ENCODE measurements at places on chromosomes 3 and 15.

DNA sequence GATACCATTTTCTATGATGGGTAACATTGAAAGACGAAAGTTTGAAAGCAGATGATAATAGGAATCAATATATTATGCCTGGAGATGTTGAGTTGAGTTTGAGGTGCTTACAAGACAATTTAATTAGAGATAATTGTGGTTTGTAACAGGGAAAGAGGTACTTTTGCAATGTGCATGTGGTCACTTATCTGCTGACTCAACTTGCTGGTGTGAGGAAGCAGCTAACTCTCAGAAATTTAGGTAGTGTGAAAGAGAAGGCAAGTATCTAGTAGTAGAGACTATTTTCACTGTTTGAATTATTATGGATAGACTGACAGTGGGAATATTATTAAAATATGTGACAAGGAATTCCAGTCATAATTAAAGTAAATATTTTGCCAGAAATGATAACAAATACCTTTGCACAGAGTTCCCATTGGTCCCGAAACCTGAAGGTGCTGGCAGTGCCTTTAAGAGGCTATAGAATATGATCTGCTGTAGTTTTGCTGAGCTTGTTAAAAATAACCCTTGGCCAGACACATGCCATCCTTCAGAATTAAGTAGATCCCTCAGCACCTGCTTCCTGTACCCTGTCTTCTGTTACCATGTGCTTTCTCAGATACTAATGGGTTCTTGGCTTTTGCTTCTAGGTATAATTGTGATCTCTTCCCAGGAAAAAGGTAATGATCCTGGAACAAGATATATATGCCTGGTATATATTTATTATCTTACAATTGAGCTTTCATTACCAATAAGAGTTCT is 315.9 kb downstream of the BCHE start:
- no peak for DNase-seq

DNA sequence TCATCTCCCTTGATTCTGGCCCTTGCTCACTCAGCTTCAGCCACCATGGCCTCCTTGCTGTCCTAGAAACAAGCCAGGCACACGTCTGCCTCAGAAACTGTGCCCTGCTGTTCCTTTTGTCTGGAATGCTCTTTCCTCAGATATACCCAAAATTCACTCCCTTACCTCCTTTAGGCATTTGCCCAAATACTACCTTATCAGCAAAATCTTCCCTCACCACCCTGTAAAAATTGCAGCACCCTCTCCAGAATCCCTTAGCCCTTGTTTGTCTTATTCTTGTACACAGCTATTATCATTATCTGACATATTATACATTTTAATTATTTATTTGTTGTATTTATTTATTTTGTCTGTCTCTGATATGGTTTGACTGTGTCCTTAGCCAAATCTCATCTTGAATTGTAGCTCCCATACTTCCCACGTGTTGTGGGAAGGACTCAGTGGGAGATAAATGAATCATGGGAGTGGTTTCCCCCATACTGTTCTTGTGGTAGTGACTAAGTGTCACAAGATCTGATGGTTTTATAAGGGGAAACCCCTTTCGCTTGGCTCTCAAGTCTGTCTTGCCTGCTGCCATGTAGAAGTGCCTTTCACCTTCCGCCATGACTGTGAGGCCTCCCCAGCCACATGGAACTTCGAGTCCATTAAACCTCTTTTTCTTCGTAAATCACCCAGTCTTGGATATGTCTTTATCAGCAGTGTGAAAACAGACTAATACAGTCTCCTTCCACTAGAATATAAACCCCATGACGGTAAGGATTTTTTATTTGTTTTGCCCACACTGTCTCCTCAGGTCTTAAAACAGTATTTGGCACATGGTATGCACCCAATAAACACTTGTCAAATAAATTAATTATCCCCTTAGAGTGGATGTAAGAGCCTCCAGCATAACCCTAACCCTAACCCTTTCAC is 60.0 kb upstream of the STT3B start:
- DNase-seq = no peak

GRCh38 chr3:159273608-159274007 is 471.8 kb downstream of the MFSD1 start:
- no peak for DNase-seq

DNA sequence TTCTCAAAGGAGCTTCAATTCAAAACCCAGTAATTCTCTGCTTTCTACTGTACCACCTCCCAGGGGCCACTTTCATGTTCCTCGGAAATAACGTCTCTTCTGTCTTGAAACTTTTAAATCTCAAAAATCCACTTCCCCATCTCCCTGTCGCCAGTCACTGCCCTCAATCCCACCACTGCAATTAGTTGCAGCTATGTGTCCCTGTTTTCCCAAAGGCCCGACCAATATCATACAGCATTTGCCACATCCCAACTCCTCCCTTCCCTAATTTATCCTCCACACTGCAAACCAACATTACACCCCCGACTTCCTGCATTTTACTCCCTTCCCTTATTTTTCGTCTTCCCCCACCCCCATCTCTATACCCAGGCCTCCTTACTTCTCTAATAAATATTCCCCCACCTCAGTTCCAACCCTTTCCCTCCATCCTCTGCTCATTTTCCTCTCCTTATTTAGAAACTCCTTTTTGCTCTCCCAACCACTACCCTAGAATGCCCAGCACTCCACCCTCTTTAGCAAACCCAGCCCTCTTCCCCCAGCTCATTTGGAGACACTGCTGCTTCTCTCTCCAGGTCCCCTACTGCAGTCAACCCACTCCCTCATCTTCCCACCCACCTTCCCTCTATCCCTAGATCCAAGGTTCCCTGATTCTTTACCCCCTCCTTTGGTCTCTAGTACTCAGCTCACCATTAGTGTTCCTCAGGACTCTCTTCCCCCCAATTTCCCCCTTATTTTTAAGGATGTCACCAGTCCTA is 1.1 kb downstream of the NPTN start:
- peak; percentile 39 for DNase-seq

DNA sequence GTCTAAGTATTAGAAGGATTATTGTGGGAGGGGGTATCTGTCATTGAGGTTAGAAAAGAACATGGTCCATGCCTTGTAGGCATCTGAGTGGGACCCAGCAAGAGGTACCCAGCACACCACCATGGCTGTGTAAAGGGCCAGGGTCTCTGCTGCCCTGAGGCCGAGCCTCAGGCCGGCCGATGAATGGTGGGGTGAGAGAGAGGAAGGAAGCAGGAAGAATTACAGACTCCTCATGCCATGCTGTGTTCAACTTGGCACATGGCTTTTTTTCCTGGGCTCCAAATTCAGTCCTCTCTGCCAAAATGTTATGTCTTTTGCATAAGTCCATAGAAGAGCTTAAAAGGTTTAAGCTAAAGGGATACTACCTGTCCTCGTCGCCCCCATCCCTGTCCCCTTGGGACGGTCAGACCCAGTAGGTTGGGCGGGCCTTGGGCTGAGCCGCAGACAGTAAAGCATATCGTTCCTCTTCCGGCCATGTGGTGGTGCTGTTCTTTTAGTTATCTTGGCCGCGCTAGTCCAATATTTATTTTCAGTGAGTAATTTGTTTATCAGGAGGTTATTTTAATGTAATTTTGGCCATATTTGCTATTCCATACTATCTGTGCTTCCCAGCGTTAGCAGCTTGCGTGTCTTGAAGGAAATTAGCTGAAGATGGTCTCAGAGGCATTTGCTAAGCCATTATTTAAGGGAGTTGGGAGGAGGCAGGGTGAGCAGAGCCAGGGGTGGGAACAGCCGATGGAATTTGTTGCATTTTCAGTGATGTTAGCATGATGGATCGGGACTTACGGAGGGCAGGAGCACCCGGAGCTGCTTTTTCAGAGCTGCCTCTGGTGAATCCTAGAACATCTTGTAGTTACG is 152.4 kb downstream of the AGBL1 start:
- DNase-seq = peak; percentile 43

DNA sequence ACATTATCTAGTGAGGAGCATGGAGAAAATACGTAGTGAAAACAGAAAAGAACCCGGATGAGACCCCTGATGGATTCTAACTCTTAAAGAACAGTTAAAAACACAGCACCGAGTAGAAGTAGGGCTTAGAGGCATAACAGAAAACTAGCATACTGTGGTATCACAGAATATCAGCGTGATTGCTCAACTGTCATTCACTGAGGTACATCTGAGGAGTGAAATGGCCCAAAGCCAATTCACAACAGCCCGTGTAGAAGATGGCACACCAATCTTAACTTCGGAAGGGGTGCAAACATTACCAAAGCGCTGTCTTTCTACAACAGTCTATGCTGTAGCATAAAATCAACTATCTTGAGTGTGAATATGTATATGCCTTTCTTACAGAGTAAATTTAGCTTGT is 1.8 kb downstream of the CLASP2 start:
- peak; percentile 9 for DNase-seq

DNA sequence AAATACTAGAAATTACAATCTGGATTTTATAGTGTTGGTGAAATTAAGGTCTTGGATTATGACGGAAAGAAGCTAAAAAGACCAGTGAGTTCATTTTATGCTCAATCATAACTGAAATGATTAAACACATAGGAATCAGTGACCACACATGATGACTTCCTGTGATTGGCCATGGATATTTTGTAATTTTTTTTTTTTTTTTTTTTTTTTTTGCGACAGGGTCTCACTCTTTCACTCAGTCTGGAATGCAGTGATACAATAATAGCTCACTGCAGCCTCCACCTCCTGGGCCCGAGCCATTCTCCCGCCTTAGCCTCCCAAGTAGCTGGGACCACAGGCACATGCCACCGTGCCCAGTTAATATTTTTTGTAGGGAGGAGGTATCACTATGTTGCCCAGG is 47.4 kb downstream of the PAQR5 start:
- DNase-seq = no peak
